ENCODE measurements at places on chromosomes 16 and 17.

GRCh38 chr17:9016941-9017552, 4.3 kb upstream of the NTN1 start:
- no peak for DNase-seq

- peak; percentile 43 for DNase-seq
Measured at GRCh38 chr17:49694847-49695697, 12.7 kb downstream of the SLC35B1 start.

- no peak for DNase-seq
Measured at GRCh38 chr16:51967646-51968045, 579.3 kb downstream of the TOX3 start.

DNA sequence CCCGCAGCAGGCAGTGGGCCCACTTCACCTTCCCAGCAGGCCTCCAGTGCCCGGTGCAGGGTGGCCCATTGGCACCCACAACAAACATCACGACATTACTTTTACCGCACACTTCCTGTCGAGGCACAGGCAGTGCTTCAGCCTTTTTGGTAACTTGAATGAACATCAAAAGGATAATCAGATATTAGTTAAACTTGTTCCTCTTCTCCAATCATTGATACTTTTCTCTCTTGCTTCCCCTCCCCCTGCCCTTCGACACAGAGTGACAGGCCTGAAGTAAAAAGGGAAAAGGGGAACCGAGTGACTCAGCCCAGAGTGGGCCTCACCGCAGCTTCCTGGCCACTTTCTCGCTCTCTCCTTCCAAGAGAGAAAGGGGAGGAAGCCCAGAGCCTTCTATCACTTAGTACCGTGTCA, 507.0 kb downstream of the MAF start:
- no peak for DNase-seq

DNA sequence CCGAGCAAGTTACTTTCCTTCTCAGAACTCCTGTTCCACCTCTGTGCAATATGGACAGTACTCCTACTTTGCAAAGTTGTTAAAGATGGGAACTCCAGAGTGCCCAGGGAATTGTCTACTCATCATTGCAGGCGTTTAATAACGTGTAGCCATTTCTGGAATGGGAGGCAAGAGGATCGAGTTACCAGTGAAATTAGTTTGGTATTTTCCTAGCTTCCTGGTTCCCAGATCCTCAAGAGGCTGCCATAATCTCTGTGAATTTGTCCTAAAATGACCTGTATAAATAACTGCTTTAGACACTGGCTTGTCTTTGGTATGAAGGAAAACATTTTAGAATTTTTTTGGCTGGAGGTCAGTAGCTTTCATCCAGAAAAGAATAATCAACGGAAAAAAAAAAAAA, 27.7 kb downstream of the WWOX start:
- no peak for DNase-seq

DNA sequence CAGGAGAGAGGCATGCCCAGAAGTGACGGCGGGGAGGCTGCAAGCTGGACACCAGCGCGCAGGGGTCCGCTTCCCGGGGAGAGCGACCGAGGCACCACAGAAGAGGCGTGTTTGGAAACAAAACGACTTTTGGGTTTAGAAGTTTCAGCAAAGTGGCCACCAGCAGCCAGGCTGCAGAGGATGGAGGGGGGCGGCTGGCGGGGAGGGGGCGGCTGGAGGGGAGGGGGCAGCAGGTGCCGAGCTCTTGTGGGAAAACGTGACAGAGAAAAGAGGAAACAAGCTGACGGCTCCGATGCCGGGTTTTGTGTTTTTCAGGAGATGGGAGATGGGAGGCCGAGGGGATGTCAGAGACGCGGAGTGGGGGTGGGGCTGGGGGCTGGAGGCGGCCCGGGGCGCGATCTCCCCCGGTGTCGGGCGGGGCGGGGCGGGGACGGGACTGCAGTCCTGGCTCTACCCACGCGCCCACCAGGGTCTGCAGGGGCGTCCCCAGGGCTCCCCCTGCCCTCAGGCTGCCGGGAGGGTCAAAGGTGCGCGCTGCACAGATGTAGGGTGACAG, 32.1 kb upstream of the RPH3AL start:
- no peak for DNase-seq

Data from ACHN (cell line).